ENCODE measurements at places on chromosomes 2 and 18.
A peak's percentile ranks its signal among the peaks of the same experiment; 100 is the strongest.

DNA sequence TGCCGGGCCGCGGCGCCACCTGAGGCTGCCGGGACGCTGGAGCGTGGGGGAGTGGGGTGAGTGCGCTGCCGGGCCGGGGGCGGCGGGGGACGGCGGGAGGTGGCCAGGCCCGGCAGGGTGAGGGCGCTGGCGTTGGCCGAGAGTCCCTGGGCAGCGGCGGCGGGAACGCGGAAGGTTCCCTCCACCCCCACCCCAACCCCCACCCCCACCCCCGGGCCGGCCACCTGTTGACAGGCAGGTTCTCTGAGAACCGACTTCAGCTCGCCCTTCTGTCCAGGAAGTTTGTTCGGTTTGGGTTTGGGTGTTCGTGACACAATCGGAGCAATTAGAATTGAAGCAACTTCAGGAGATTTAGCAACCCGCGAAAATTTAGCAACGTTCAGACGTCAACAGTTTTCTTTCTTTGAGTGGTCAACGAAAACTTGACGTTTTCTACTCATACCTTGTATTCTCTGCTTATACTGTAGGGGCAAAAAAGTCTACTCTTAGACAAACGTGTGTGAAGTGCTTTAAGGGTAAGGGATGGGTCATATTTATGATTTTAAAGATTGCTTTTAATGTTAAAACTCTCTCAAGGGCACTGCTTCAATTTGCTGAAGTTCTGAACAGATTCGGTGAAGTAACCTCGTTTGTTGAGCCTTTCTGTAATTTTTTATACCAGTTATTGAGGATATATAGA lies 9.3 kb downstream of the OTX1 start:
- no peak for DNase-seq

- DNase-seq, result peak; percentile 59
These were observed 102.6 kb downstream of the HDAC4 start for GRCh38 chr2:239298116-239298804.

DNA sequence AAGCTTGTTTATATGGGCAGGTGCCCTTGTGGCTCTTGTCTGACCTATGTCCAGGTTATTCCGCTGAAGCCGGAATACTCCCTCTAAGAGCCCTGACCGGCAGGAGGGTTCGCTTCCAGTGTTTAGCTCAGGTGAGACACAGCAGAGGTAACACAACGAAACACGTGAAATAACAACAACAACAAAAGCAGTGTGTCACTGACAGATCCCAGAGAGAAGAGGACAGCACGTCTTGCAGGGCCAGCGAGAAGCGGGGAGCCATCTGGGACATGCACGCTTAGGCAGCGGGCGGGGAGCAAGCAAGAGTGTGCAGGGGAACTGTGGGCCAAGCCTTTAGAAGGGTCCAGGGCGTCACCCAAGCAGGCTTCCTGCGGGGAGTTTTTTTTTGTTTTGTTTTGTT lies 17.1 kb upstream of the ZDBF2 start:
- no peak for DNase-seq

DNA sequence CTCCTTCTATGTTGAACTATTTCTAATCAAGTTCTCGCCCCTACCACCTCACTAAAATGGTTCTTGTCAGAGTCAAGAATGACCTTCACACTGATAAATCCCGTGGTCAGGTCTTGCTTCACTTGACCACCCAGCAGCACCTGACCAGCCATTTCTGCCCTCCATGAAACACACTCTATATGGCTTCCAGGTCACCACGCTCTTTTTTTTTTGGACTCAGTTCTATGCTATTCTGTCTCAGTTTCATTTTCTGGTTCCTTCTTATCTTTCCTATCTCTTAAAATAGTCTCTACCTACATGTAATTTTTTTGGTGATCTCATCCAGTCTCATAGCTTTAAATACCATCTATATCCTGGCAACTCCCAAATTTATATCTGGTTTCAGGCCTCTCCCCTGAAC lies 11.4 kb downstream of the EIF2AK3 start:
- no peak for DNase-seq

DNA sequence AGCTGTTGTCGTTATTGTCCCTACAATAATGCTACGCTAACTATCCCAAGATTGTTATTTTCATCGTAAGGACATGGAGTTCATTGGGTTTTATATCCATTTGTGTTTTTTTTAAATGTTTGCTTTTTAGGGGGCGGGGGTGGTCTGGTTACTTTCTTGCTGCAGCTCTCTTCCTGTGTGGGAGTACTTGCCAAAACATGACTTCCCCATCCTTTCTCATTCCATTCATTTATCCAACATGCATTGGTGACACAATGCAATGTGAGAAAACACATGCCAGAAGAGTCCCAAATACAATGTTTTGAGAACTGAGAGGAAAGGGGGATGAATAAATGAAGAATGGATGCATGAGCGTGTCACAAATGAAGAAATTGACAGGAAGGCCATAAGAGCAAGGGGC lies 55.9 kb downstream of the E2F6 start:
- DNase-seq, result no peak

- peak; percentile 63 for DNase-seq
These were observed 4.2 kb downstream of the ECEL1 start for GRCh38 chr2:232483311-232483922.

DNA sequence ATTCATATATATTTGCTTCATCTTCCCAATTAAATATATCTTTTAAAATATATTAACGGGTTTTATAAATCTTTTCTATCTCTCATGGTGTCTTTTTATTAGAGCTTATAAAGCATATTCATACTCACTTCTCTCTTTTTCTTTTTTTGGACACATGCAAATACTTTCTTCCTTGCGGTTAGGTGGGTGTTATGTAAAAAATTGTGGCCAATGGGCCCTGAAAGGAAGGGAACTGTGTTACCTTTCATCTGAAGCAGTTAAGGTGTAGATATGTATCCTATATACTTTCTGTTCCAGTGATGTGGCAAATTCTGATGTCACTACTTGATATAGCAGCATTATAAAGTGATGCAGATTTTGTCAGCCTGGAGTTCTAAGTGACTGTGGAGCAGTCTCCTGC lies 714.5 kb downstream of the PLCL1 start:
- no peak for DNase-seq

DNA sequence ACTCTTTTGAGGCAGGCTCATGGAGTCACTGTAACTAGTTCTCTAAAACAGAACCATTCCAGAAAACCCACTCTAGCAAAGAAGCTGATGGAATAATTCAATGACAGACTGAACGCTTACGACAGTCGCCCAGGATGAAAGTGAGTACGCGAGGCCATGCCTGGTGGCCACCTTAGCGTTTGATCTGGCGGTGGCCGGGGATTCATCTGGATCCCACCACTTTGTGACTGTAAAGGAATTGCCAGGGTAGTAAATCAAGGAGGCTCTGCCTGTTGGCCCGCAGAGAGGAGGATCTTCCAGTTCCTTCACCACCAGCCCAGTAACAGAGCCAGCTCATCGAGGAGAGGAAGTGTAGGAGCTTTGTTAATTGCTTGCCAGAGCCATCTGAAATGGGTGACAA lies 34.6 kb downstream of the GREB1 start:
- peak; percentile 65 for DNase-seq

GRCh38 chr2:43136876-43137275 lies 89.5 kb downstream of the ZFP36L2 start:
- no peak for DNase-seq

Data from posterior vena cava (tissue), 2 donors.